ENCODE measurements at places on chromosomes 7 and 10.

DNA sequence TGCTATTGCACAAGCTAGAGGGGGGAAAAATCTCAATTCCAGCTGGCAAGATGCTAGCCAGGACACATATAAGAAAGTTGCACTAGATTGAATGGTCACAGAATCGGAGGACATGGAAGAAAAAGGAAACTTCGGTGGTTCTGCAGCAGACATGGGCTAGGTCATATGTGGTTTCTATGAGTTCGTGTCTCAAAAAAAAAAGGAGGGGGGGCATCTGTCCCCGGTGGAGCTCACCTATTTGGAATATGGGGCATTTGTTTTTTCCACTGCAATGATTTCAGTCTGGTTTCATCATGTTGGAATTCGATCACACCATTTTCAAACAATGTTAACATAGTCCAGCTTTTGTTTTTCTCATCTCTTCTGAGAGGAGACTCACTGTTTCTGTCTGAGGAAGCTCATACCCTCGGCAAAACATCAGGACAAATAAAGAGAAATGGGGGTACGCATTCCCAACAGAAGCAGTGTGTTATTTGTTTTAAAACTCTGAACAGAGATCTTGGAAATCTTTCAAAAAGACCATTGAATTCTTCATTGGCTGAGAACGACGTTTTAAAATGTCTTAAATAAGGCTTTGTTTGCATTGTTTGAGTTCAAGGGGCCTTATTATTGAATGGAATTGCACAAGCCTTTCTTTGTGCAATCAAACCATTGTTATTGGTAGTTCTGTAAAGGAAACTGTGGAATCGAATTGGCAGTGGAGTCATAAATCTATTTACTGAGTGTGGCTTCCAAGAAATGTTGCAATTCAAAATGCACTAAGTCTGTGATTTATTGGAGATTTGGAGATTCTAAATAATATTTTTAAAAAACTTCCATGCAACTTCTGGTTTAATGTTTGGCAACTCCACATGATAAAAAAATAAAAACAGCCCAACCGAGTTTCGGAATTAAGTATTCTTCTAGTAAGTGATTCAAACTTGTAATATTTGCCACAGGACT is 173.2 kb downstream of the RTKN2 start:
- DNase-seq: no peak

- no peak for DNase-seq
These were observed 480.5 kb downstream of the PHTF2 start for GRCh38 chr7:78279032-78279431.

- no peak for DNase-seq
These were observed 70.9 kb upstream of the CCDC71L start for GRCh38 chr7:106731646-106732444.

DNA sequence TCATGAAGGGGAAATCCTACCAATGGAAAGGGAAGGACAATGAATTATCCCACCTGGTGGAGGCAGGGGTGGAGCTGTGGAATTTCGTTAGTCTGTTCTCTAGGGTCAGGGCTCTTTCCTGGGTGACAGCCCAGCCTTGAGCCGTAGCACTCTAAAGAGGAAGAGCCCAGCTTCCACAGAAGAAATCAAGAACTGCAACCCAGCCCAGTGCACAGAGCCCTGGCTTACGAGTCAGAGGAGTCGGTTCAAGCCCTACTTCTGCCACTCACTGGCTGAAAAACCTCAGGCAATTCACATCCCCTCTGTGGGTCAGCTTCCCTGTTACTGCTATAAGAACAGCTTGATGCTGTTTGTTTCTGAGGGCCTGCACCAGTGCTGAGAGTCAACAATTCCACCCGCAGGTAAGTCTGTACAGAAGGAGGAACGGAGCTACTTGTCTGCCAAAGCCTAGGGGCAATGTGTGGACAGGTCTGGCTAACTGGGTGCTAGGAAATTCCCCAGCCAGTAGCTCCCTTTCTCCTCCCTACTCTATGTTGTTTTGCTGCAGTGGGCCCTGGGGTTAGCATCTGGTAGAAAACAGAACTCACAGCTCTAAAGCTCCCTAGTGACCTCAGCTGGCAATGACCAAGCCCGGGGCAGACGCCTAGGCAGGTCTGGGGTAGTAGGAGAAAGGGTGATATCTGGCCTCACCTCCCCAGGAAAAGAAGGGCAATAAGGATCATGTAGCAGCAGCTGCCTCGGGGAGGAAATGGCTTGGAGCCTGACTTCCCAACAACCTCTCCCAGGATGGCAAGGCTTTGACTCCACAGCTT is 3.3 kb downstream of the AVPI1 start:
- DNase-seq: no peak

DNA sequence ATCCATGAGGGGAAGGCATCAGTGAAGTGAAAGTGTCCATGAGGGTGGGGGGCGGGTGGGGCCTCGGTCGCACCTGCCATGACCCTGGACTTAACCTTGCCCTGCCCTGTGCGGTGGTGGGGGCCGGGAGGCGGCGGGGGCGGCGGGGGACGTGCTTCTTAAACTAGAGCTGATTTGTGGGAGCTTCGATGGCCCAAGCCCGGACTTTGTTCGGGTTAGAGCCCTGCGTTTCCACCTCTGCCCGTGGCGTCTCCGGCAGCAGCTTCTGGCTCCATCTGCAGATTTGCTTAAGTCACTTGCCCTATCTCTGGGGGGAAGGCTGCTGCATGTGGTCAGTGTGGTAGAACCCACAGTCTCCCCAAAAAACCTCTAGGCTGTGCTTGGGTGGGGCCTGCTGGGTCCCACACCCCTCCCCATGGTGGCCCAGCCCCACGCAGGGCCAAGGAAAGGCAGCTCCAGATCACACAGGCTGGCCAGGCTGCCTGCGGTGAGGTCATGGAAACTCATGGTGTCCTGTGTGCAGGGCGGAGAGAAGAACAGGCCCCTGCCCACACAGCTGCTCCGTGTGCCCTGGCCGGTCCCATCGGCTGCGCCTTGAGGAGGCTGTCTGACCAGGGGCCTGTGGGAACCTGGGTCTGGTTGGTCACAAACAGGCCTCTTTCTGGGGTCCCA is 93.2 kb downstream of the INPP5A start:
- DNase-seq: no peak

DNA sequence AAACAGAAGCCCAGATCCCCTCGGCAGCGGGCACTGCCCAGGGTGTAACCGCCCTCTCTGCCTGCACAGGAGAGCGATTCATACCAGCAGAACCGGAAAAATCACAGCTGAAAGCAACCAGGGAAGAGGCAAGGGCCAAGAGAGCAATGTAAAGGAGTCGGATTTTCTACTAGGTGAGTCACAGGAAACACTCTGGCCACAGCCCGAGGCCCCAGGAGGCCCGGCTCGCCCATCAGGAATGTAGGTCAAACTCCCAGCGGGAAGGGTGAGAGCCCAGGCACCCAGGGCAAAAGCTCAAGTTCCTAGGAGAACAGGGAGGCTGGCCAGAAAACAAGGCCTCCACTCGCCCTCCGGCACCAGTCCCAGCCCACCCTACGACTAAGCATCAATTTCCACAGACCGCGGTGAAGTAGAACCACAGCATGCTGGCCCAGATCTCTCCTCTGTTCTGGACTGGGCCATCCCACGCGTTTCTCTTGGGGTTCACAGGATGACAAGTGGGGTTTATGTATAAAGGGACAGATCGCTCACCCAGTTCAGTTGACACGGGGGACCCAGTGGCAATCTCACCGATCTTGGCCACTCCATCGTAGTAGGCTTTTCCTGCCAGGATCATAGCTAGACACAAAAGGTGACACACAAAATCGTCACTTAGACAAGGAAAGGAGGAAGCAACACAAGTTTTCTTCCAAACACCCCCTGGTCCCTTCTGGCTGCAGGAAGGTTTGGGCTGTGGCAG is 46.2 kb downstream of the BAIAP2L1 start:
- no peak for DNase-seq

GRCh38 chr7:50146692-50147091 is 53.6 kb upstream of the ZPBP start:
- no peak for DNase-seq
